ENCODE measurements at places on chromosomes 5 and 9. TPM values are rescaled to one million over a fixed set of nuclear protein-coding genes. Genes with fewer than 3 reads are reported as not detected.

- DNase-seq = no peak
Measured at GRCh38 chr5:11873587-11873986, 30.7 kb downstream of the CTNND2 start.

DNA sequence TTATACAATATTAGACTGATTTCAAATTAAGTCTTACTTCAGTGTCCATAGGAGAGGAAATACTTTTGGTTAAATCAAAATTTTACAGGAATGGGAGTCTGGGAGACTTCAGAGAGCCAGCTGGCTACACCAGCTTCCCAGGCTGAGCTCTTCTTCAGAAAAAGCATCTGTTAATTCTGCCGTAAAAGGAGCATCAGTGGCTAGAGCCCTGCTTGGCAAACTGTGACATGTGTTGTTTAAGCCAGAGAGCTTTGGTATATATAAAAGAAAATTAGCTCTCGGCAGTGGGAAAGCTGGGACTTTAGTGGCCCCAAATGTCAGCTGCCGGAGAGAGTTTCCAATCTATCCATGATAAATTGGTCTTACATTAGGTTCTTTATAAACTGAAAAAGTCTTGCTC lies 378.8 kb upstream of the TUSC1 start:
- no peak for DNase-seq

DNA sequence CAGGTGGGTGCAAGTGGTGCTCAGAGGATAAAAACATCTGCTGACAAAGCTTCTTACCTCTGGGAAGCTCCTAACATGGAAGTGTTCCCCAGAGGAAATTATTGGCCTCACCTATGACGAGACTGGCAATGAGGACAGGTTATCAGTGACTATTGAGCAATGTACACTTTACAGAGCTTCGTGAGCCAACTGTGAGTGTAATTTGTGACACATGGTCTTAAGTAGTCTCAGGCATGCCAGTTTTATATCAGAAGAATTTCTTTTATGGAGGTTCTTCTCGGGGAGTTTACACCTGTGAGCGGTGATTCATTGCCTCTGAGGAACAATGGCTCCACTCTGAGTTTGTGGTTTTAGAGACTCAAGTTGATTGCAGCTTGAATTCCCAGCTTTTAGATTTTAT lies 11.3 kb downstream of the ANKDD1B start:
- DNase-seq = no peak

Gene ELOVL7
- 2.3 TPM for polyA plus RNA-seq

DNA sequence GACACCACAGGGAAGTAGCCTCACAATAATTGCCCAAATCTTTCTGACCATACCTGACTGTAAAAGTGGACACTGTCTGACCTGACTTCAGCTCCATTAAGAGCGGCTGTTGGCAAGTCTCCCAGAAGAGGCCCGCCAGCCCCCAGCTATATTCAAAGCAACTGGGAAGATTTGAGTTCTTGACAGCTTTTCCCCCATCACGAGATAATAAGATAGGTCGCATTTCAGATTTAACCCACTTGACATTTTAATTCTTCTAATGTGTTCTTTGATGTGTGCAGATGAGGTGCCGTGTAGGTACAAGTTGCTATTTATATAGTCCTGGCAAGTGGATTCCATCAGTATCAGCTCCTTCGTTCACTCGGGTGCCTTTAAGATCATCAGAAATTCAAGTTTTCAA lies 345.7 kb downstream of the DRD1 start:
- no peak for DNase-seq

DNA sequence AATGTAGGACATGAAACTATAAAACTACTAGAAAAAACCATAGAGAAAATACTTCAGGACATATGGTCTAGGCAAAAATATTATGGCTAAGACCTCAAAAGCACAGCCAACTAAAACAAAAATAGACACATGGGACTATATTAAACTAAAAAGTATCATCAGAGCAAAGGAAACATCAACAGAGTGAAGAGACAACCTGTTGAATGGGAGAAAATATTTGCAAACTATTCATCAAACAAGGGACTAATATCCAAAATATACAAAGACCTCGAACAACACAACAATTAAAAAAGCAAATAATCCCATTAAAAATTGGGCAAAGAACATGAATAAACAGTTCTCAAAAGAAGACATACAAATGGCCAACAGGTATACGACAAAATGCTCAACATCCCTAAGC lies 210.9 kb downstream of the PCSK1 start:
- no peak for DNase-seq

Gene PALM2AKAP2
- polyA plus RNA-seq = 2.5 TPM

- DNase-seq = peak; percentile 92
Measured at GRCh38 chr5:179261301-179262125, 83.7 kb downstream of the ADAMTS2 start.

- no peak for DNase-seq
Measured at GRCh38 chr5:134127376-134127861, 12.9 kb downstream of the TCF7 start.

GRCh38 chr5:17106521-17106920 lies 110.9 kb upstream of the BASP1 start:
- no peak for DNase-seq

Gene INSL4
- polyA plus RNA-seq = not detected

GRCh38 chr9:133506653-133507038 lies 18.1 kb downstream of the MYMK start:
- DNase-seq = no peak

GRCh38 chr9:21434202-21435014 lies 5.8 kb upstream of the IFNA1 start:
- peak; percentile 92 for DNase-seq

GRCh38 chr9:78286946-78287388 lies 10.0 kb upstream of the PSAT1 start:
- no peak for DNase-seq

DNA sequence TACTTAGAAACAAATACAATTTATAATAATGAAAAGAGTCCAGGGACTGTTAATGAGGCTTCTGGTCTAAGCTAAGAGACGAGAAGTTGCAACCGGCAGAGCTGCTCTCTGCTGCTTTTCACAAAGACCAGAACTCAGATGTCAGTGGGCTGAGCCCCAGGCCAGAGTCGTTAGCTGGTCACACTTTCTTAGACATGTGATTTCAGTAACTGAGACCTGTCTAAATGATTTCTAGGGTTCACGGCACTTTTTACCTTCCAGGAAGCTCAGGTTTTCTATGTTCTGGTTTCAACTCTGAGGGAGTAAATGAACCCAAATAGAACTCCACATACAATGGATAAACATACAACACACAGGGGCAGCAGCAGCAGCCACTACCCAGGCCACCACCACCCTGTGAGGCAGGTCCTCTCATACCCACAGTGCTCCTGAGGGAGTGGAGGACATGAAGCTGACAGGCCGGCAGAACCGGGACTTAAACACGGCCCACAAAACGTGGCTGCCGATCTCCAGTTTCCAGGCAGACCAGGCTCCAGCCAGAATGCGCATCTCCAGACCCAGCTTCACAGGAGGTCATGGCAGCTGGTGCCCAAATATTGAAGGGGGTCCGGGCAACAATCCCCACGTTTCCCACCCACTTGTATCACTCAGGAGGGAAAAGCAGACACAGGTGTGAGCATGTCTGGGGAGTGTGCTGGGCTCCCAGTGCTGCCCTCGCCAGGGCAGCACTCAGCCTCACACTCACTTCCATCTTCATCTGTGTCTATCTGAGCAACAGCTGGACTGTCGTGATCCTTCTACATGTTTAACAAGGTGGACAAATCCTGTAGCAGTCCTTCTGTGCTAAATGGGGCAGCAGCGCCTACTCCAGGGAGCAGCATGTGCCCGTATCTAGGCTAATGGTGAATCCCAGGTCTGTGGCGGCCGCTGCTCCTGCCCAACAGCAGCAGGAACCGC lies 38.8 kb downstream of the IARS1 start:
- no peak for DNase-seq

DNA sequence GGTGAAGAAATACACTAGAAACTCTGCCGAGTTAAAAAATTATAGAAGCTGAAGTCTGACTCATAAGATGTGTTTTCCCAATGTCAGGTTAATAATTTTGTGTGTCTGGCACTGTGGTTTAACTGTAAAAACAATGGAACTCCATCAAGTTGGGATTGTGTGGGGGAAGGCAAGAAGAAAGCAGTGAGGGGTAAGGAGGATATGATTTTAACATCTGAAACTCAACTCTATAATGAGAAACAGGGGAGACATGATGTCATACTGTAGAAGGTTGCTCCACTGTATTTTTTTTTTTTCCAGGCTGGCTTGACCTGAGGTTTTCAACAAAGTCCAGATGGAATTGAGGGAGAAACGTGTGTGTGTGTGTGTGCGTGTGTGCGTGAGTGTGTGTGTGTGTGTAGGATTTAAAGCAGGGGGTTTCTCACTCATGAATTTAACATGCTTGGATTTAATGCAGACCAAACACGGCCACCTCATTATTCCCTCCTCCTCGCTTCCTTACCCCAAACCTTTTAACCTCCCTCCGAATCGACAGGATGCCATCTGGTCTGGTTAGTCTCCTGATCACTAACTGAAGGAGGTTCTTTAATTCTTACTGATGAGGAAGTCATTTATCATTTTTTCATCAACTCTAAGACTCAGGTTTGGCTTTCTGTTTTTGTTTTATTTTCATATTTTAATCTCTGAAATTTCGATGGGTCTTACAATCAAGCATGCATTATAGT lies 140.2 kb upstream of the LPAR1 start:
- no peak for DNase-seq
